ENCODE measurements at places on chromosomes 7 and 10.

DNA sequence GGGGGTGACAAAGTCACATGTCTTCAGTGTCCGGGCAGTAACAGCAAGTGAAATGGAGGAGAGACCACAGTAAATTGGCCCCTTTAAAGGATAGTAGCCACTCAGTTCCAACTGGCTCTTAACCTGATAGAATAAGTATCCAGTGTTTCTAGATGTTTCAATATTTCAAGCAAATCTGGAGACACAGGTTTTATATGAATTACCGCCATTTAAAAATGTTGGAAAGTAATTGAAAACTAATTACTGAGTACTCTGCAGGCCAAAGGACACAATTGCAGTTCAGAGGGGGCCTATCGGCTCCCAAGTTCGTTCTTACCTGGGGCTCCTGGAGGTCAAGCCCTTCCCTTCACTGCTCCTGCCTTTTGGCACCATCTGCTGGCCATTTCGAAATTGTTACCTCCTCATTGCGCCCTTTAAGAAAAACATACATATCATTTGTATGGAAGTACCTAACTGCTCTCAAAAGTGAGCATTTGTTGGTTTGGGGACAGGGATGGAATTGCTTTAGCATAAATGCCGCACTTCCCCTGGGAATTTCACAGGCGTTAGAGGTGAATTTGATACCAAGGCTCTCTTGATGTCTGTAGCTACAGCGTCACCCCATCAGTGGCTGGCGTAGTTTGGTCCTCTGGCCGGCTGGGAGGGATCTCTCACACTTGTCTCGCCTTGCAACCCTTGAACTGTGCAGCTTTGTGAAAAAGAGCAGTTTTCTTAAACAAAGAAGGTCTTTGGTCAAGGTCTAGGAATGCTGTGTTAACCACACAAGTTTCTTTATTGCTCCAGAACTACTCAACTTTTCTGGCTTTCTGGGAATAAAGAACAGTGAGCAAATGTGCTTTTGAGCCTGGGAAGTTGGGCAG is 220.0 kb downstream of the ARHGAP21 start:
- peak; percentile 78 for DNase-seq

DNA sequence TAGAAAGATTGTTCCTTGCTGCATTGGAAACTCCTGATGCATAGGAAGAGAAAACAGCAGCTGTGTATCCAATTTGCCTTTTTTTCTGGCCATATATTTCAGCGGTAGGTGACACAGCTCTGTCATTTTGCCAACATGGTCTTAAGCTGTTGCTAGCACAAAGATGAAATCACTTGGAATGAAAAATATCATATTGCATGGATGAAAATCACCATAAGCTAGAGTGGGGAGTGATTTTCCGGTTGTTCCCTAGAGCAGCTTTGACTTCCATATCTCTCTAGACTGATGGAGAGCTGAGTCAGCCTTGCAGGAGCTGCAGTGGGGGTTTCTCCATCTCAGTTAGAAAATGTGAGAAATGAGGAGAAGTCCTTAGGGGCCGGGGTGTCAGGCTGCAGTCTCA is 38.3 kb upstream of the BTBD16 start:
- DNase-seq, result peak; percentile 27

DNA sequence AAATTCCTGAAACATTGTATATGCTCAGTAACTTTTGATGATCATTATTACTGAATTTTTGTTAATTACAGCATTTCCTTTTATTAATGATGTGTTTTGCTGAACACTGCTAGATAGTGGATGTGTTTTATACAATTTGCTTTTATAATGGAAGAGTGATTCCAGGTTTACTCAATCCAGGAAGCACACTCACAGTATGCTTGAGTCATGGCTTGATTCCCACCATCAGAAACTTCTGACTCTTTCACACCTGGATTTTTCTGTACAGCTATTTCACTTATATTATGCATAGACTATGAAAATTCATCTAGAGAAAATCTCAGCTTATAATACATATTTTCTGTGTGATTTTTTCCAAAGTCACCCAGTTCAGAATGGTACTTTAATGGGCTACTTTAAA is 1040.9 kb downstream of the GRM8 start:
- no peak for DNase-seq

DNA sequence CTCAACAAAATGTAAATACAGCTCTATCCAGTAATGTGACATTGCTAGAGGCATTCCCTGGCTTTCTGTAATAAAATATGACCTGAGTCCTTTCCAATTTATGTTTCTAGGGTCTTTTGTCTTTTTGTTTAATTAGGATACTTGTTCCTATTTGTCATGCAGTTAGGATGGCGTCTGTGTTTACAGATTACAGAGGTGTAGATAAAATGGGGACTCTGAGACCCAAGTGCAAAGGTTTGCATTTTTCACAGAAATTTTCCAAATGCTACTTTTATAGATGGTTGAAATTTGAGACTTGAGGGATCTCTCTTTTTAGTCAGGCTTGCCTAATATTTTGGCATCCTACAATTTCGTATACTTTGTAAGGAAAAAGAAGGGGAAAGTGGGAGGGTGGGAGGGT is 332.4 kb downstream of the PTEN start:
- DNase-seq, result no peak

DNA sequence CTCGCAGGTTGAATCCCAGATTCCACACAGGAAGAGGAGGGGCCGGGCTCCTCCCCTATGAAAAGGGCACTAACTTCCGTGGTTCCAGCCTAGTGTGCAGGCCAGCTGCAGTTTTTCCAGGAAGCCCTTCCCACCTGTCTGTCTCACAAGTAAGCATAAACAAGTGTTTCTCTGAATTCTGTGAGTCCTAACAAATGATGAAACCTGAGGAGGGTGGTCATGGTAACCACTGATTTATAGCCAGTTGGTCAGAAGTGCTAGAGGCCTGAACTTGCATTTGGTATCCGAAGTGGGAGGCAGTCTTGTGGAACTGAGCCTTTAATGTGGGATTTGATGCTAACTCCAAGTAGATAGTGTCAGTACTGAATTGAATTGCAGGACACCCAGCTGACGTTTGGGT is 54.7 kb upstream of the STEAP4 start:
- no peak for DNase-seq

DNA sequence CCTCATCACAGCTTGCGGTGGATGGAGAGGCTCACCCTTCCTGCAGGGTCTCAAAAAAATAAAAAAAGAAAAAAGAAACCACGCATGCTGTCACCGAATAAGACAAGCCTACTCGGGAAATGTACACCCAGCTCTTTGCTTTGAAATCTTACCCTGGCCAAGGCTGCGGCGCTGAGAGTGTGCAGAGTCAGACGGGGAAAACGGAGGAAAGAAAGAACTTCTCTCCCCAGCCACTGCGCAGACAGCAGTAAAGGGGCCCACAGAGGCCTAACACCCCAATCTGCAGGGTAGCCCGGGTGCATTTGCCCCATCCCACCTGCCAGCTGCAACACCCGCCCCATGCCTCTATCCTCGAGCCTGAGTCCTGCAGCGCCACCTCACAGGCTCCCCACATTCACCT is 14.8 kb downstream of the SLIT1 start:
- no peak for DNase-seq

DNA sequence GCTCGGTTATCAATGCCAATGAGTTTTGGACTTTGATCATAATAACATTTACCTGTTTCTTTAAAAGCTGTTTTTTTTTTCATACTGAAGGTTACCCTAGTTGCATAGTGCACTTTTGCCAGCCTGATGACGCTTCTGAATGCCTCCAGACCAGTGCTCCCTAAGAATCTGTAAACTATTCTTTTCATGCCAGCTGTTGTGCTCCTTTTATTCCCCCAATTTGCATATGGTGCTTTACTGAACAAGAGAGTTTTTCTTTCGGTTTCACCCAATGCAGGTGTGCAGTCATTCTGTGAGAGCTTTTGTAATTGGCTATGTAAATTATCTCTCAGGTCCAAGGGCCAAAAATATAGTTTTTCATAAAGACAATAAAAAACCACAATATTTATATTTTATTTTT is 48.1 kb upstream of the GLCCI1 start:
- DNase-seq, result no peak

DNA sequence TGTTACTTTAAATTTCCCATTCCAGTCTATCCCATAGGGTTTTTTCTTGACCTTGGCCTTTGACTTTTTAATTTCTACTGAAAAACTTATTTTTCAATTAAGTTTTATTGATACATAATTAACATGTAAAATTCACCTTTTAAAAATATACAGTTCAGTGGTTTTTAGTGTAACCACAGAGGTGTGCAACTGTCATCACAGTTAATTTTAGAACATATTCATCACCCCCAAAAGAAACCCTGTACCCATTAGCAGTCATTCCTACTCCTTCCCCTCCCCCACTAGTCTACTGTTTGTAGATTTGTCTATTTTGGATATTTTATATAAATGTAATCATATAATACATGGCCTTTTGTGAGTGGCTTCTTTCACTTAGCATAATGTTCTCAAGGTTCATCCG is 96.5 kb upstream of the GJD4 start:
- no peak for DNase-seq

GRCh38 chr10:129767751-129768150 is 196.3 kb downstream of the EBF3 start:
- DNase-seq, result no peak

Data from astrocyte (in vitro differentiated cells and primary cell).